ENCODE measurements at places on chromosomes 1 and 21. TPM values are rescaled to one million over a fixed set of nuclear protein-coding genes. Genes with fewer than 3 reads are reported as not detected.

DNA sequence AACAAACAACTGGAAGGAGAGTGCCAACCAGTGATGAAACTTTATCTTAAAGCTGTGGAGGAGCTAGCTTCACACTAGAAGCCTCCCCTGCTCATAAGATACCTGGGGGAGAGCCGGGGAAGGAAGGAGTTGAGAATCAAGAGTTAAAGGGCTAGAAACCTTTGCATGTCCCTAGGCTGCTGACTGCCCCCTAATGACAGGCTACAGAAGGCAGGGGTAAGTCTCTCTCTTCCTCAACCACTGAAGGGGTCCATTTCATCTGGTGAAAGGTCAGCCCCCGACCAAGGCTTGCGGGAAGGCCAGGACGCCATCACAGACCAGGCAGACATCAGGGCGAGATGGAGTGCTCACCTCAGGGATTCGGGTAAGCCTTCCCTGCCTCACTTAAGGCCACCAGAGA is 65.6 kb upstream of the GRHL3 start:
- no peak overlapping the region for H3K27ac ChIP-seq
- H3K27me3 ChIP-seq: no peaks in the 10 kb centered on the region
- H3K4me1 ChIP-seq: no peaks in the 10 kb centered on the region
- no peaks in the 10 kb centered on the region for H3K36me3 ChIP-seq

- no peaks in the 10 kb centered on the region for H3K27me3 ChIP-seq
- no peak for DNase-seq
- no peak overlapping the region for H3K4me3 ChIP-seq
- H3K36me3 ChIP-seq: no peaks in the 10 kb centered on the region
These were observed 60.0 kb upstream of the ROR1 start for GRCh38 chr1:63713627-63714481.

LAPTM5 gene
- 6.3 TPM for total RNA-seq

CRNN gene
- 2,409 TPM for total RNA-seq

DNA sequence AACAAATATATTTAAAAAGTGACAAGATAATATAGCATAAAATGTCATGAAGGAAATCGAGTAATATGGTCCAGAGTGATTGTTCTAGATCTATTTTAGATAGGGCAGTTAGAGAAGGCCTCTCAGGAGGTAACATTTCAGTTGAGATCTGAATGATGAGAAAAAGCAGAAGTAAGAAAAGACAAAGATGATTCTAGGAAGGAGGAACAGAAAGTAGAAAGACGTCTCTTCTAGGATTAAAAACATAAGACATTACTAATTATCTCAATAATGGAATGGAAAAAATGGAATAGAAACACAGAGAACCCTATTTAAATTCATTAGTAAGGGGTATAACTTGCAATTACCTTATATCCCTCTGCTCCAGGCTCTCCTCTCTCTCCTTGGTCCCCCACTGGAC is 130.0 kb upstream of the ZNHIT6 start:
- H3K27ac ChIP-seq: no peak overlapping the region
- H3K4me3 ChIP-seq: no peak overlapping the region
- DNase-seq: no peak
- no peaks in the 10 kb centered on the region for H3K27me3 ChIP-seq
- H3K36me3 ChIP-seq: no peaks in the 10 kb centered on the region

DNA sequence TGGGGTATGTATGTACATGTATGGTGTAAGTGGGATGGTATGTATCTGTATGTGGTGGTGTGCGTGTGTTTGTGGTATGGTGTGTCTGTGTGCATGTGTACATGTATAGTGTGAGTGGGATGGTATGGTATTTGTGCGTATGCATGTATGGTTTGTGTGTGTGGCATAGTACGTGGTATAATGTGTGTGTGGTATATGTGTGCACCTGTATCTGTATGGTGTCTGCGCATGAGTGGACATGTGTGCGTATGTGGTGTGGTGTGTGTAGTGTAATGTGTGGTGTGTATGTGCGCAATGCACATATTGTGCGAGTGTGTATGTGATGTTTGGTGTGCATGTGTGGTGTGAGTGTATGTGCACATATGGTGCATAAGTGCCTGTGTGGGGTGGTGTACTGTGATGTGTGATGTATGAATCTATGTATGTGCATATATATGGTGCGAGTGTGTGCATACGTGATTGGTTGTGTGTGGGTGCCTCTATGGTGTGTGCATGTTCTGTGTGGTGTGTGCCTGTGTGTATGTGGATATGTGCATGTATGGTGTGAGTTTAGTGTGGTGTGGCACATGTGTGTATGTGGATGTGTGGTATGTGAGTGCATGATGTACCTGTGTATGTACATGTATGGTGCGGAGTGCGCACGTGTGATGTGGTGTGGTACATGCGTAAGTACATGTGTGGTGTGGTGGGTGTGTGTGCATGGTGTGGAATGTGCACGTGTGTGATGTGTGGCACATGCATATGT is 38.8 kb downstream of the WDR4 start:
- H3K4me1 ChIP-seq: peaks cover 4% of the 10 kb centered on the region
- DNase-seq: no peak
- H3K27ac ChIP-seq: no peak overlapping the region
- no peak overlapping the region for H3K4me3 ChIP-seq
- H3K36me3 ChIP-seq: peaks cover 9% of the 10 kb centered on the region

- no peak for DNase-seq
- peaks cover 14% of the 10 kb centered on the region for H3K4me1 ChIP-seq
- no peaks in the 10 kb centered on the region for H3K27me3 ChIP-seq
These were observed 15.0 kb upstream of the H3-3A start for GRCh38 chr1:226047495-226047894.

DNA sequence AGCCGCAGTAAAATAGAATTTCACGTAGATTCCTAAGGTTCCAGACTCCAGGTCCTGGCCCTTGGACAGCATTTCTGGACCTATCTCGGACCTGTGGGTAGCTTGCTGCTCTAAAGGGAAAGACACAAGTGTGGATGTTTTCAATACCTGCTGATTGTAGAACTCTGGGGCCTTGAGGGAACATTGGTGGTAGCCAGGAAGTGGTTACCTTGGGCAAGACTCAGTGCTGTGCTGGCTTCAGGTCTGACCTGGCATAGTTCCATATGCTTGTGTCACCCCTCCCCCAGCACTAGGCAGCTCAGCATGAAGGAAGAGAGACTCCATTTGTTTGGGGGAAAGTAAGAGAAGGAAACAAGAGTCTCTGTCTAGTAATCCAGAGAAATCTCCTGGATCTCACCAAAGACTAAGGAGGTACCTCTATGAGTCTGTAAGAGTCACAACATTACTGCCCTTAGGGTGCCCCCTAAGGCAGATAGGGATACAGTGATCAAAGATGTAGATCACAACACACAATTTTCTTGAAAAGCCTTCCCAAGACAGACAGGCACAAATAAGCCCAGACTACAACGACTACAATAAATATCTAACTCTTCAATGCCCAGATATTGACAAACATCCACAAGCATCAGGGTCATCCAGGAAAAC is 398.8 kb downstream of the TGFB2 start:
- H3K4me3 ChIP-seq: no peak overlapping the region
- H3K36me3 ChIP-seq: no peaks in the 10 kb centered on the region
- no peaks in the 10 kb centered on the region for H3K27me3 ChIP-seq
- H3K4me1 ChIP-seq: no peaks in the 10 kb centered on the region

GRCh38 chr1:205918955-205919746 is 24.1 kb downstream of the SLC26A9 start:
- no peaks in the 10 kb centered on the region for H3K27me3 ChIP-seq
- H3K27ac ChIP-seq: no peak overlapping the region
- no peaks in the 10 kb centered on the region for H3K36me3 ChIP-seq
- DNase-seq: no peak

DNA sequence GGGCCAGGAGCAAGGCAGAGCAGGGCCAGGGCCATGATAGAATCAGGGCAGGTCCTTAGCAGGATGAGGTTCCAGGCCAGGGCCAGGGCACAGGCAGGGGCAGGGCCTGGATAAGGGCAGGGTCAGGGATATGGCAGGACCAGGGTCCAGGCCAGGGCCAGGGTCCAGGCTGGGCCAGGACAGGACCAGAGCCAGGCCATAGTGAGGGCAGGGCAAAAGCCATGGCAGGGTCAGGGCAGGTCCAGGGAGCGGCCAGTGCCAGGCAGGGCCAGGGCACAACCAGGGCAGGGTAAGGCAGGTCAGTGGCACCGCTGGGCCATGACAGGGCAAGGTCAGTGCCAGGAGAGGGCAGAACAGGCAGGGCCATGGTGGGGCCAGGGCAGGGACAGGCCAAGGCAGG is 152.2 kb downstream of the LIPI start:
- no peaks in the 10 kb centered on the region for H3K27me3 ChIP-seq
- no peak overlapping the region for H3K4me3 ChIP-seq
- no peaks in the 10 kb centered on the region for H3K36me3 ChIP-seq
- H3K27ac ChIP-seq: peak overlapping the region; percentile 86

DNA sequence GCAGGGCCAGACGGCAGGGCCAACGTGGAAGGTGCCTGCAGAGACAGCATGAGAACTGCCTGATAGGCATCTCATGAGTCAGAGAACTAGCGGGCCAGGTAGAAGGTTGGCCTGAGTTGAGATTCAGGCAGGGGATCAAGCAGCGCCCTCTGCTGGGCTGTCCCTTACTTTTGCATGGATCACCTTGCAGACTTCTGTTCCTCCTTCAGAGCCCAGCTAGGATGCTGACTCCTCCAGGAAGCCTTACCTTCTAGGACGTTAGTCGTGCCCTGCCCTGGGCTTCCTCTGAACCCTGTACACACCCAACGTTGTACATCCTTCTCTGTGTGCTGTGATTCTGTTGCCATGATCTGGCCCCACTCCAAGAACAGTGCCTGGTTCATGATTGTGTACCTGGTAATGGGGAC is 231.3 kb upstream of the VAMP3 start:
- no peaks in the 10 kb centered on the region for H3K27me3 ChIP-seq
- no peaks in the 10 kb centered on the region for H3K4me1 ChIP-seq
- H3K36me3 ChIP-seq: no peaks in the 10 kb centered on the region
- H3K27ac ChIP-seq: no peak overlapping the region
- no peak for DNase-seq
- no peak overlapping the region for H3K4me3 ChIP-seq

GRCh38 chr1:29550119-29550841 is 314.0 kb downstream of the PTPRU start:
- no peak overlapping the region for H3K27ac ChIP-seq
- no peak for DNase-seq
- H3K36me3 ChIP-seq: no peaks in the 10 kb centered on the region
- no peaks in the 10 kb centered on the region for H3K4me1 ChIP-seq
- H3K27me3 ChIP-seq: no peaks in the 10 kb centered on the region

- DNase-seq: no peak
- no peaks in the 10 kb centered on the region for H3K27me3 ChIP-seq
These were observed 17.2 kb upstream of the RASSF5 start for GRCh38 chr1:206489980-206490770.

FGR gene
- 12.4 TPM for total RNA-seq

DNA sequence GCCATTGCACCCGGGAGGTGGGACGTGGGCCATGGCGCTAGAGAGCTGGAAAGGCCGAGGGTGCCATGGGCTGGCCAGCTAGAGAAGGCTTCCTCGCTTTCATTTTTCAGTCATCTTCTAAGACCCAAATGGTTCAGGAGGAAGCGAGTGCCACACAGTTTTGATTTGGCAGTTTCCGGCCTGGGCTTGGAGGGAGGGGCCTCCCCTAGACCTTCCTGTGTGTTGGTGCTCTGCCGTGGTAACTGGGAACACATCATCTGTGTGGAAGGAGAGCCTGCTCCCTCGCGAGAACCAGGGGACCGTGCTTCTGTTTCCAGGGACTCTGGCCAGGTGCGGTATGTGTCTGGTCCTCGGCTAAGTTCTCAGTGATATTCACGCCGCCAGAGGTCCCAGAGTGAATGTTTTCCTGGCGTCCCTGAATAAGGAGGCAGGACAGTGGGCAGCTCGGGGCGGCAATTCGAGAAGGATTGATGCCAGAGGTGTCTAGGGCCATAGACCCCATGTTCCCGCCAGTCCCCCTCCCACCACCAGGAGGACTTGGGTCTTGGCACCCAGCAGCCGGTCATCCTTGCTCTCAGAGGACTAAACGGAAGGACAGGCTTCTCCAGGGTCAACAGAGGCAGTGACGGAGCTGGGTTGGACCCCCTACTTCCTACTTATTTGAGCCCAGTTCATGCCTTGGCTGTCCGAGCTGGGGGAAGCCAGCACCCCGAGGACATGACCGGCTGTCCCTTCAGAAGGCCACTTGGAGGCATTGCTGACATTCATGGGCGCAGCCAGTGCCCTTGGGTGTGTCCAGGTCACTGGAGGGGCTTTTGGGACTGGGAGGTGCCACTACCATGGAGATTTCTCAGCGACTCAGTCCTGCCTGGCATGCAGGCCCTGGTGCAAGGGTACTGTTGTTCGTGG is 2.7 kb upstream of the NPHP4 start:
- DNase-seq: no peak
- H3K36me3 ChIP-seq: no peaks in the 10 kb centered on the region
- no peak overlapping the region for H3K4me3 ChIP-seq

SLC30A2 gene
- not detected for total RNA-seq

GRCh38 chr1:113812661-113813135 is 422 bp upstream of the RSBN1 start:
- no peak for DNase-seq
- no peaks in the 10 kb centered on the region for H3K36me3 ChIP-seq
- H3K4me3 ChIP-seq: peak overlapping the region; percentile 87

GRCh38 chr1:167563579-167564246 is 10.2 kb upstream of the CREG1 start:
- H3K4me3 ChIP-seq: no peak overlapping the region
- H3K27me3 ChIP-seq: no peaks in the 10 kb centered on the region
- no peaks in the 10 kb centered on the region for H3K4me1 ChIP-seq
- H3K27ac ChIP-seq: no peak overlapping the region

DNA sequence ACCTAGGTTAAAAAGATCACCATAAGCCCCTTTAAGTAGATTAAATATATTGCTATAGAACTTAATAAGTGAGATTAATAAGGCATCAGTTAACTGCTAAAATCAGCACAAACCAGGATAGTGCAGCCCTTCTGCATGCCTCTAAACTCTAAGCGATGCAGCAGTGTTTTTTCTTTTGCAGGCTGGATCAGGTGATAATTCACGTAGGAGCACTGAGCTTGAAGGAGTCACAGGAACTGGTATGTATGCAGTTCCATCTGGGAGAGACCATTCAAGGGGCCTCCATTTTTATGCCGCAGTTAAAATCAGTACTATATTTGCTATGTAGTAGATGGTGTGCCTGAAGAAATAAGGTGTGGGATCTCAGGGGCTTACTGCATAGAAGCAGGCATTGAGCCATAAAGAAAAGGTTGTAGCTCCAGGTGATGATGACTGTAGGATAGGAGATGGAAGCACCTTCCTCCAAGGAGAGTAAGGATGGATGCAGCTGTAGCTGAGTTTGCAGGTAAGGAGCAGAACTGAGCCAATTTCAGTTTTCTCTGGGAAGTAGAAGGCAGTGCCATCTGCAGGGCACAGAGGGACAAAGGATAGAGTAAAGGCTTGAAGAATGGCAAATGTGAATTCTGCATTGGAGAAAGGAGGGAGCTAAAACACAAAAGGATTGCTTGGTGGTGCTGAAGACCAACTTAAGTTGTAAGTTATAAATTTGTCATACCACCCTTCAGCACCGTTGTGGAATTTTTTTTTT is 22.6 kb downstream of the NPL start:
- no peaks in the 10 kb centered on the region for H3K4me1 ChIP-seq
- no peaks in the 10 kb centered on the region for H3K27me3 ChIP-seq
- no peaks in the 10 kb centered on the region for H3K36me3 ChIP-seq

Data from esophagus squamous epithelium (tissue), 5 donors.